ENCODE measurements at places on chromosomes 1 and 21. TPM values are rescaled to one million over a fixed set of nuclear protein-coding genes. Genes with fewer than 3 reads are reported as not detected.

DNA sequence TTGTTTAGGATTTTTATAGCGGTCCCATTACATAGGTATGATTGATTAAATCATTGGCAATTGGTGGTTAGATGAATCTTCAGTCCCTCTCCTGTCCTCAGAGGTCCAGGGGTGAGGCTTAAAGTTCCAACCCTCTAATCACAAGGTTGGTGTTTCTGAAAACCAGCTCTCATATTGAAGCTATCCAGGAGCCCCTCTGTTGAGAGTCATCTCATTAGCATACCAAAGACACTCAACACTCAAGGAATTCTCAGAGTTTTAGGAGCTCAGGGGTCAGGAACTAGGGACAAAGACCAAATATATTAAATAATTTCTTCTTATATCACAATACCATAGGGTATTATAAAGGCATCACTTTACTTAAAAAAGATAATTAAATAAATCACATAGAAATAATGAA, 23.3 kb downstream of the FCRL2 start:
- no peak overlapping the region for H3K27ac ChIP-seq
- no peaks in the 10 kb centered on the region for H3K27me3 ChIP-seq
- no peak for DNase-seq
- H3K36me3 ChIP-seq: no peaks in the 10 kb centered on the region
- no peak overlapping the region for H3K4me3 ChIP-seq

GRCh38 chr1:116987256-116987555, 14.4 kb upstream of the CD101 start:
- DNase-seq: no peak
- H3K4me1 ChIP-seq: peaks cover 5% of the 10 kb centered on the region
- no peak overlapping the region for H3K27ac ChIP-seq

Gene NFASC
- polyA plus RNA-seq: 3.0 TPM

Gene NASP
- polyA plus RNA-seq: 34.9 TPM

GRCh38 chr1:85371021-85371420, 93.9 kb downstream of the DDAH1 start:
- H3K36me3 ChIP-seq: no peaks in the 10 kb centered on the region
- H3K4me3 ChIP-seq: no peak overlapping the region
- H3K4me1 ChIP-seq: peaks cover 17% of the 10 kb centered on the region
- H3K27me3 ChIP-seq: no peaks in the 10 kb centered on the region
- no peak overlapping the region for H3K27ac ChIP-seq
- DNase-seq: no peak

Gene LCE1C
- not detected for polyA plus RNA-seq

GRCh38 chr1:231170875-231171274, 9.0 kb downstream of the TRIM67 start:
- DNase-seq: no peak
- H3K36me3 ChIP-seq: no peaks in the 10 kb centered on the region
- no peaks in the 10 kb centered on the region for H3K27me3 ChIP-seq
- no peak overlapping the region for H3K4me3 ChIP-seq
- H3K27ac ChIP-seq: no peak overlapping the region

GRCh38 chr21:24171736-24172135, 1435.5 kb downstream of the MRPL39 start:
- no peak overlapping the region for H3K4me3 ChIP-seq
- no peaks in the 10 kb centered on the region for H3K27me3 ChIP-seq
- no peak for DNase-seq
- no peaks in the 10 kb centered on the region for H3K36me3 ChIP-seq
- no peaks in the 10 kb centered on the region for H3K4me1 ChIP-seq

GRCh38 chr1:216237927-216238542, 185.2 kb downstream of the USH2A start:
- no peaks in the 10 kb centered on the region for H3K27me3 ChIP-seq
- H3K4me1 ChIP-seq: no peaks in the 10 kb centered on the region
- H3K4me3 ChIP-seq: no peak overlapping the region
- H3K27ac ChIP-seq: no peak overlapping the region
- DNase-seq: no peak

GRCh38 chr1:112995890-112996289, 39.9 kb upstream of the SLC16A1 start:
- no peaks in the 10 kb centered on the region for H3K36me3 ChIP-seq
- no peak for DNase-seq
- no peak overlapping the region for H3K4me3 ChIP-seq
- H3K4me1 ChIP-seq: peaks cover 30% of the 10 kb centered on the region
- H3K27ac ChIP-seq: no peak overlapping the region
- no peaks in the 10 kb centered on the region for H3K27me3 ChIP-seq

- no peak overlapping the region for H3K27ac ChIP-seq
- DNase-seq: no peak
- no peaks in the 10 kb centered on the region for H3K4me1 ChIP-seq
- H3K36me3 ChIP-seq: no peaks in the 10 kb centered on the region
Measured at GRCh38 chr1:221940631-221941030, 198.7 kb upstream of the DUSP10 start.

Gene CELA3B
- polyA plus RNA-seq: not detected

- peak; percentile 75 for DNase-seq
- no peak overlapping the region for H3K4me3 ChIP-seq
- H3K36me3 ChIP-seq: no peaks in the 10 kb centered on the region
- no peaks in the 10 kb centered on the region for H3K4me1 ChIP-seq
- peaks cover 2% of the 10 kb centered on the region for H3K27me3 ChIP-seq
- no peak overlapping the region for H3K27ac ChIP-seq
Measured at GRCh38 chr1:22704440-22705067, 6.1 kb upstream of the EPHB2 start.

DNA sequence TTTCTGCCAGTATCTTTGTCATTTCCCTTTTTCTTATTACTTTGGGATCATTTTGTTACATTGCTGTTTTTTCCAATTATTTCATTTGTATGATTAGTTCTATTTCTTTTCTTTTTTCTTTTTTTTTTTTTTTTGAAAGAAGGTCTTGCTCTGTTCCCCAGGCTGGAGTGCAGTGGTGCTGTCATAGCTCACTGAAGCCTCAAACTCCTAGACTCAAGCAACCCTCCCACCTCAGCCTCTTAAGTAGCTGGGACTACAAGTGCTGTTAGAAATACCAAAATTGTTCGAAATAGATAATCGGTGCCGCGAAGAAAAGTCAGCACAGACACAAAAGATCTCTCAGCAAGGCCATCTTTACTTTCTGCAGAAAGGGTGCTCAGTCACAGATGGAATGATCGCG, 26.6 kb upstream of the COL6A1 start:
- no peak overlapping the region for H3K4me3 ChIP-seq
- no peaks in the 10 kb centered on the region for H3K36me3 ChIP-seq
- DNase-seq: no peak
- H3K4me1 ChIP-seq: no peaks in the 10 kb centered on the region
- H3K27me3 ChIP-seq: peaks cover 3% of the 10 kb centered on the region
